Stimulated activated CD4-positive, alpha-beta T cell treated with anti-CD3 and anti-CD28 coated beads, Interleukin-4, amount 100 ng/mL, for 24 hours (primary cell): ENCODE measurements at places on chromosomes 7 and 10.
A peak's percentile ranks its signal among the peaks of the same experiment; 100 is the strongest.

- no peak for DNase-seq
Measured at GRCh38 chr10:99779335-99779734, 3.1 kb upstream of the ABCC2 start.

GRCh38 chr10:86337121-86337601 is 29.4 kb downstream of the GRID1 start:
- no peak for DNase-seq

DNA sequence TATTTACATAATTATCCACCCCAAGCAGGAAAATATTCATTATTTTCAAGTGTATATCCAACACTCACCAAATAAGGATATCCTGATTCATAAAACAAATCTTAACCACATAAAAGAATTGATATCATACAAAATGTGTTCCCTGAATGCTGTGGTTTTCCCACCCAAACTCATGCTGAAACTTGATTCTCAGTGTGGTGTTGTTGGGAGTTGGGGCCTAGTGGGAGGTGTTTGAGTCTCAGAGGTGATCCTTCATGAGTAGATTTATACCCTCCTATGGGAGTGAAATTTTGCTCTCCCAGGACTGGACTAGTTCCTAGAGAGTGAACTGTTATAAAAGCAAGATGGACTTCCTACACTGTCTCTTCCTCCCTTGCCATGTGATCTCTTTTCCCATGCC is 1028.3 kb downstream of the SORCS1 start:
- no peak for DNase-seq

GRCh38 chr7:34067005-34067778 is 161.9 kb downstream of the BMPER start:
- no peak for DNase-seq

DNA sequence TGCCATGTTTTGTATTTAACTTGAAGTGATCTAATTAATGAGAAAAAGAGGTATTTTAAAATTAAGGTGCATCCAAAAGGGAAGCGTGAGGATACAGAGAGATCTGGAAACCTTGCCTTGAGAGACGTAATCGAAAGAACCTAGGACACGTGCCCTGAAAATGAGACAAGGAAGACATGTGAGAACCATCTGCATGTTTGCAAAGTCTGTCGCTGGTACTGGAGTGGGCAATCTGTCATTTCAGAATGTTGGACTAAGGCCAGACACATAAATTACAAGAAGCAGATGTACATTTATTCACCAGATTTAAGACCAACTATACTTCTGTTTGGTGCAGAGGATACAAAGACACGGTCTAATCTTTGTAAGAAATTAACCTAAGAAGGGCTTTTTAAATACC is 9.2 kb downstream of the AGR2 start:
- no peak for DNase-seq

- DNase-seq = no peak
Measured at GRCh38 chr10:56928714-56929113, 567.7 kb upstream of the ZWINT start.

DNA sequence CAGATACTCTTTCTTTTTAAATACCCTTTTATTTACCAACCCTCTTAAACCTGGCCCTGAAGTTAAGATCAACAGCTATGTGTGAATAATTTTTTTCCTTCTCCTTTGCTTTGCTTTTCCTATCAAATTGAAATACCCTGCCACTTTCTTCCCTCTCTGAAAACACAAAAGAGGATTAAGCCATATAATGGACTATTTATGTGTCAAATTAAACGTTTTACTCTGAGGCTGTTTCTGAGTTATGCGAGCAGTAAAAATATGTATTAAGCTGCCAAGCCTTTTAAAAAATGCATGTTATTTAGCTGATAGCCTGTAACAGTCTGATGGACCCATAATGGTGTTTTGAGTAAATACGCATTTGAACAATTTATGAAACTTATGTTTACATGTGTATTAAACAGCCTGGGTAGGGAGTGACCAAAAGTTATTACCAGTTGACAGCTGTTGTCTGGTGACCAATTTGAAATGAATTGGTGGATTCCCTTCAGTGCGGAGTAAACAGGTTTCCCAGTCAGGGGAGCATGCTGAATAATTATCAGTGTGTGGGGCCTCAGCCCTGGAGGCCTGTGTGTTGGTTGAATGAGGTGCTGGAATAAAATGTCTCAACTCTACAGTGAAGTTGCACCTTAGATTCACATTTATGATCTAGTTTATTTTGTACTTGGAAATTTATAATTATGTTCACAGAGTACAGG is 89.6 kb downstream of the AUTS2 start:
- DNase-seq = no peak

DNA sequence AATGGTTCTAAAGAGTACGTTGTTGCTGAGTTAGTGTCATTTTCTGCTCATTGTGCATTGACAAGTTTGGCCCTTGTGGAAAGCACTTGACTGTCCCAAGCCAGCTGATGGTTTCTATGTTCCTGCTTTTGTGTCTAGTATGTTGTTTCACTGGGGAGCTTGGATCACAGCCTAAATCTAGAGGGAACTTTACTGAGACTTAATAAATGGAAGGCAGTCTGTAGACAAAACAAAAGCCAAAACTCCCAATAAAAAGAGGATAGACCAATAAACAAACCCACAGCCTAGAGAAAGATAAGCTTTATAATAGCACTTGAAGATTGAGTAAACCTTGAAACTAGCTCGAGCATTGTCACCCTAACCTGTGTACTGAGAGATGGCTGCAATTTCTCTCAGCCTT is 196.8 kb downstream of the ADRA2A start:
- DNase-seq = no peak

DNA sequence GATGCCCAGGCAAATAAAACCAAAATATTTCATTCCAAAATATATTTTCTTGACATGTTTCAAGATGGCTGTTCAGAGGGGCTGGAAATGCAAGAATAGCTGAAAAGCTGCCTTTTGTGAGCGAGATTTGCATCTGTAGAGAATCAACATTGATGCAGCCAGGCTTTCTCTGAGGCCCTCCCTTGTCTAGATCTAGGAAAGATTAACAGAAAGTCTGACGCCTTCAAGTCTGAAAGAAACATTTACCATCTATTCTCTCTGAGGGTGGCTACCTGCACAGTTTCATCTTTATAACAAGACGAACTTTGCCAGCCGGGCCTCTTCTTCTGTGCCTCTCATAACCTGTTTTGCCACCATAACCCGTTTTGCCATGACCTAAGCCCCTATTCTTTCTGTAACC is 170.2 kb downstream of the AKR1D1 start:
- no peak for DNase-seq

DNA sequence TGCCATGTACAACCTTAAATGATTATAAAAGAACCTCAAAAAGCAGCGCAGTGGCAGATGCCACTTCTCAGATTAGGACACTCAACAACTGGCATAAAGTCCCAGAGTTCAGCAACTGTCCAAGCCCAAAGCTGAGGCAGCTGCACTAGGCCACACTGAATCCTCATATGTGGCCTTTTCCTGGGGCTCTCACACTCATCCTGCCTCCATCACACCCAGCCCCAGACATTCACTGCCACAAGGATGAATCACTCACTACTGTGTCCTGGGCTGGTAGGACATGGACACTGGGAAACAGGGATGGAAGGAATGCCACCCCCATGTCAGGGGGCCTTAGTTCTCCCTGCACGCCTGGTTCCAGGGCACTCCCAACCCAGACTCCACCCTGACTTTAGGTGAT is 547.7 kb downstream of the TNS3 start:
- no peak for DNase-seq

GRCh38 chr7:64602518-64602917 is 39.6 kb upstream of the ZNF680 start:
- no peak for DNase-seq

DNA sequence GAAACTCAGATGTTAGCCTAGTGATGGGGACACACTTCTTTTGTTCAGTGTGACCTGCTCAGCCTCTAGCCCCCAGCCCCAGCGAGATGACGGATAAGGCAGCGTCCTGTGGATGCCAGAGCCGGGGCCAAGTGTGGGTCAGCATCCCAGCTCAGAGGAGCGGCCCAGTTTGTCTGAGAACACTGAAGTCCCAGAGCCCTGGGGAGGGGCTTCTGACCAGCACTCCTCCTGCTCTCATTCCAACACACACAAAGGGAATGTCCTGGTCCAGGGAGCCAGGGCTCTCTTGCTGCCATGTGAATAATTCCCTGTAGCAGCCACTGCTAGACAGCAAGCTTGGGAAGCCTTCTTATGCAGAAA is 4.5 kb upstream of the ATP6V0E2 start:
- DNase-seq = no peak

GRCh38 chr7:124702385-124702784 is 63.2 kb downstream of the GPR37 start:
- no peak for DNase-seq

GRCh38 chr7:107322015-107322414 is 147.8 kb upstream of the GPR22 start:
- DNase-seq = no peak

GRCh38 chr7:151181011-151181431 is 6.0 kb downstream of the ASB10 start:
- DNase-seq = no peak

DNA sequence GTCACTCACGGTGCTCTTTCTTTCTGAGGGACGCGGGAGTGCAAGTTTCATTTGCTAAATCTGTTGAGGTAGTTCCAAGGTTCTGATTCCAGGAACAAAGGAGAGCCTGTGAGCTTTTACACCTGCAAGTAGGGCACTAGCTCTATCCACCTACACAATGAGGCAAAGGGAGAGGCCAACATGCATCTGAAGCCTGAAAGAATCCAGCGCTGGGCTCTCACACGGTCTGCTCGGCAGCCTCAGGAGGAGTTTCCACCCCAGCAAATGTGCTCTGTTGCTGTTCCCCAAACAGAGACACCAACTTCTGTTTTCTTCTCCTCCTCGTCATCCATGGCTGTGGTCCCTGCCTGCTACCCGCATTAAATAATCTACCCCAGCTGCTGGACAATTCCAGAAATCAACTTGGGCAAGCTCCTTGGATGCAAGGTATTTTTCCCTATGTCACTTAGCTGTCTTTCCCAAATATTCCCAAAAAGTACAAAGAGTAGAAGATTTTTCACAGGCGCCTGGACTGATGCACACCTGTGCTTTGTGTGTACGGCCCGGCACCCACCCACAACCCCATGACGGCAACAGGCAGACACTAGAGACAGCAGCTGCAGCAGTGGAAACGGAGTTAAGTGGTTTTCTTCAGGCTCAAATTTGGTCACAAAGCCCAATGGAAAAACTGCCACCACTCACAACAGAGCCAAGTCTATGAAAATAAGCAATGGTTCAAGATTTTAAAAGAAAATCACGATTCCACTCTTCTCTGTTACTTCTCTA is 176.8 kb downstream of the ZMYND11 start:
- DNase-seq = no peak

DNA sequence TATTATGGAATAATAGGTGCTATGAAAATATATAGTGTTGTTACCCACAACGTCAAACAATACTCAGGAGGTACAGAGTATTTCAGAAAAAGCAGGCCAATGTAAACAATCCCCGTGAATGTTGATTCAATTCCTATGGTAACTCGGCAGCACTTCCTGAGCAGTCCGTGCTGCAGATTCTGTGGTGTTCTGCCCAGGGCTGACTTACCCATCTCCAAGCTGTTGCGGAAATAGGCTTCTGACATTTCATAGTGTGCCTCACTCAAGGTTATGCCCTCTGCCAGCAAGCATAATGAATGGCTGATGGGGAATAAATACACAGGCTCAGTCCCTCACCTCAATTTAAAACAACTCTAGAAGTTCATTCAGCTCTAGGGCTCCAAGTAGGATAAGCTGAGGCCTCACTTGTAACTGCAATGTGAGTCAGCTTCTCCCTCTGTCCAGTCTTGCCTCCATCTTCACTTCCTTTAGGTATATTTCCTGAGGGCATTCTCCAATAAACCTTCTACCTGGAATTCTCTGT is 177.6 kb downstream of the GNAI1 start:
- DNase-seq = no peak

DNA sequence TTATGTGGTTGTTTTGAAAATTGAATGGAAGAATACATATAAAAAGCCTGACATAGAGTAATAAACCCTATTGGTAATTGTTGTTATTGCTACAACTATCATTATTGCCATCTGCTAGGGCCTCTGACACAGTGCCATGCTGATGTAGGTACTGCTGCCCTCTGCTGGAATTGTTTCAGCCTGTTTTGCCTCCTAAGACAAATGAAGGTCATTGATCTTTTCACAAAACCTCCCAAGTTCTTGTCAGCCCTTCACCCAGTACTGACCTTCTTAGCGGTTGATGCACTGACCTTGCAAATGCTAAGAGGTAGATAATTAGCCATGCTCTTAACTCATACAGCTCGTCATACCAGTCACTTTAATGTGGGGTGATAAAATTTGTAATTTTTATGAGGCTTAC is 975.2 kb downstream of the SORCS1 start:
- DNase-seq = peak; percentile 6

DNA sequence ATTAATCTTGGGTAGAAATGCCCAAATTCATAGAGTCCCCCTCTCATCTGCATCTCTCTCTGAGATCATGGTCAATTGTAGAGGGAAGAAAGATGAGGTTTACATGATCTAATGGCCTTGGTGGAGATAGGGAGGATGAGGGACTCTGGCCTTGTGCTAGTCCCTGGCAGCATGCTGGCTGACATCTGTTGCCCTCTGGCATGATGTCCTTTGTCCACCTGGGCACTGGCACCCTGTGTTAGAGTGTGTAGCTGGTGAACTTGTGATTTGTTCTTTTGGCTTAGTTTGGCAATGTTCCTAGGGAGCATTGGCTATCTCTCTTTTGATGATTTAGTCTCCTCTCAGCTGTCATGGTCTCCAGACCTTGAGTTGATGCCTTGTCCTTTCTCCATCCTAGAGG is 103.2 kb downstream of the DYNC1I1 start:
- DNase-seq = no peak

DNA sequence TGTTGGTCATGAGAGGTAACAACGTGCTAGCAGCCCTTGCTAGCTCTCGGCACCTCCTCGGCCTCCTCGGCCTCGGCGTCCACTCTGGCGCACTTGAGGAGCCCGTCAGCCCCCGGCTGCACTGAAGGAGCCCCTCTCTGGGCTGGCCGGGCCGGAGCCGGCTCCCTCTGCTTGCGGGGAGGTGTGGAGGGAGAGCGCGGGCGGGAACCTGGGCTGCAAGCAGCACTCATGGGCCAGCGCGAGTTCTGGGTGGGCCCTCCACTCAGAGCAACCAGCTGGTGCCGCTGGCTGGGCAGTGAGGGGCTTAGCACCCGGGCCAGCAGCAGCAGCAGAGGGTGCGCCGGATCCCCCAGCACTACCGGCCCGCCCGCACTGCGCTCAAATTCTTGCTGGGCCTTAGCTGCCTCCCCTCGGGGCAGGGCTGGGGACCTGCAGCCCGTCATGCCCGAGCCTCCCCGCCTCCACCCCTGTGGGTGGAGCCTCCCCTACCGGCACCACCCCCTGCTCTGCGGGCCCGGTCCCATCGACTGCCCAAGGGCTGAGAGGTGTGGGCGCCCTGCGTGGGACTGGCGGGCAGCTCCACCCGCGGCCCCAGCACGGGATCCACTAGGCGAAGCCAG is 96.1 kb downstream of the PAXIP1 start:
- DNase-seq = no peak

DNA sequence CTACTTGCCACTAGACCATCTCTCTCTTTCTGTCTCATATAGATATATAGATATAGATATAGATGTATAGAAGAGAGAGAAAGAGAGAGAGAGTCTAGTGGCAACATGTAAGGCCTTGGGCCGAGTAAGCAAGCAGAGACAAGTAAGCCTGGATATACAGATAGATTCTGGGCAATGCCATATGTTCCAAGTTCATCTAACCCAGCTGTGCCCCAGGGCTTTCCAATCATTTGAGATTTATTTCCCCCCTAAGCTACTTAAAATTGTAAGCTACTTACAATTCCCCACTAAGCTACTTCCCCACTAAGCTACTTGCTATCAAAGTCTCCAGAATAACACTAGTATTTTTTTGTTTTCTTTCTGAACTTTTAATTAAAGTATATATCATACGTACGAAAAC is 1094.1 kb downstream of the DNAJB9 start:
- no peak for DNase-seq
